ENCODE measurements at places on chromosomes 16 and 17.

DNA sequence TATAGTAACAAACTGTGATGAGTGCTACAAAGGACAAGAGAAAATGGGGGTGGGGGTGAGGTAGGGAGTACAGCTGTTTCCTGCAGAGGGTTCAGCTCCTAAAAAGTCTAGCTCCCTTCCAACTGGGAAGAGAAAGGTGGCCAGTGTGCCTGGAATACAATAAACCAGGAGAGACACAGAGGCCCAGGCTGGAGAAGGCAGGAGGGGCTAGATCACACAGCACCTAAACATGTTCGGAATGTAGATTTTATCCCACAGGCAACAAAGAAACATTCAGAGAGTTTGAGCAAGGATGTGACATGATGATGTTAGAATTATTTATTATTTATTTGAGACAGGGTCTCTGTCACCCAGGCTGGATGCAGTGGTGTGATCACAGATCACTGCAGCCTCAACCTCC is 10.2 kb downstream of the TEX2 start:
- DNase-seq, result no peak

DNA sequence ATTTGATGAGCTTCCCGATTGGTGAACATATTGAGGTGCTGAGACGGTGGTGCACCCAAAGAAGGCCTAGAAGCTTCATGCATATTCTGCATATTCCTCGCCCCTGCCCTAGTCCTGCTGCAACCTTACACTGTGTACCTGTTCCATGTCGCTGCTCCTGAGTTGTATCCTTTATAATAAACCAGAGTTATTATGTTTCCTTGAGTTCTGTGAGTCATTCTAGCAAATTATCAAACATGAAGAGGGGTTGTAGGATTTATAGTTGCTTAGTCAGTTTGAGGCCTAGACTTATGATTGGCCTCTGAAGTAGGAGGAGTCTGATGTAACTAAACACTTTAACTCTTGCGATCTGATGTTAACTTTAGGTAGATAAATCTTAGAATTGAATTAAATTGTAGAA is 436.8 kb downstream of the CA10 start:
- DNase-seq, result no peak

DNA sequence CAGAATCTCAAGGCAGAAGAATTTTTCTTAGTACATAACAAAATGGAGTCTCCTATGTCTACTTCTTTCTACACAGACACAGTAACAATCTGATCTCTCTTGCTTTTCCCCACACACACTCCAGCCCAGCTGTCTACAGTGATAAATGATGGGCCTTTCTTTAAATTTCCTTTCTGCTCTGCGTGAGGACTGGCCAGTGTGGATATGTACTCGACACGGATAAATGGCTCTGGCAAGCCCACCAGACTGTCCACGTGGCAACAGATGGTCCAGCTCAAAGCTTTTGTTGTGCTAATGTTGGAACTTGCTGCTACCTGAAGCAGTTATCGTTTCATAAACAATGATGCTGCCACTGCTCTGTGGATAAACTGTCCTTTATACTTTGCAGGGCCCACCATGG is 410.7 kb downstream of the TMEM114 start:
- DNase-seq, result no peak

DNA sequence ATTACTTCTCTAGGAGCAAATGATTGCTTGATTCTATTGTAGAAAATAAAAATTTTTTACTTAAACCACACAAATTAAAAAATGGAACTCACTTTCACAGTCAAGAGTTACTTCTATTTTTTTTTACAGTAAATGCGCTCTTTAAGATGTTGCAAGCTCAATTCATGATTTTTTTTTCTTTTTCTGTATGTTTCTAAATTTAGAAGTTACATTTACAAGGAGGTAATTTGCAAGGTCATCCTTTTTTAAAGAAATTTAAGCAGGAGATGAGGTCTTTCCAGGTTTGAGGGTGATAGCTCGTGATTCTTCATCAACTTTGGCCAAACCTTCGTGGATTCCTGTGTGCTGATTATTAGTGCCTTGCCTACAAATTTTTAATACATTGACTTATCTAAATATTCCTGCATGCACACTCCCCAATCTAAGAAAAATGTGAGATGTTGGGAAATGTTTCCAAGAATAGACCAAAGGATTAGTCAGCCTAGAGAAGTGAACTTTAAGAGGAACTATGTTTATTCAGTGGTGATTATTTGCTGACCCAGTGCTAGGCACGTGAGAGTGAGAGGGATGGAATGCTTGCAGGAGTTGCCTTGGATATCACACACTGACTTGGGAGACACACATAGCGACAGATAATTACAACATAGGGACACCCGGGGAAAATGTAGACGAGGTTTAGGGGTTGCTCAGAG is 429.8 kb downstream of the MAF start:
- DNase-seq, result no peak

GRCh38 chr16:87141402-87141801 is 175.8 kb downstream of the C16orf95 start:
- DNase-seq, result no peak
